ENCODE measurements at places on chromosomes 5 and 9.

DNA sequence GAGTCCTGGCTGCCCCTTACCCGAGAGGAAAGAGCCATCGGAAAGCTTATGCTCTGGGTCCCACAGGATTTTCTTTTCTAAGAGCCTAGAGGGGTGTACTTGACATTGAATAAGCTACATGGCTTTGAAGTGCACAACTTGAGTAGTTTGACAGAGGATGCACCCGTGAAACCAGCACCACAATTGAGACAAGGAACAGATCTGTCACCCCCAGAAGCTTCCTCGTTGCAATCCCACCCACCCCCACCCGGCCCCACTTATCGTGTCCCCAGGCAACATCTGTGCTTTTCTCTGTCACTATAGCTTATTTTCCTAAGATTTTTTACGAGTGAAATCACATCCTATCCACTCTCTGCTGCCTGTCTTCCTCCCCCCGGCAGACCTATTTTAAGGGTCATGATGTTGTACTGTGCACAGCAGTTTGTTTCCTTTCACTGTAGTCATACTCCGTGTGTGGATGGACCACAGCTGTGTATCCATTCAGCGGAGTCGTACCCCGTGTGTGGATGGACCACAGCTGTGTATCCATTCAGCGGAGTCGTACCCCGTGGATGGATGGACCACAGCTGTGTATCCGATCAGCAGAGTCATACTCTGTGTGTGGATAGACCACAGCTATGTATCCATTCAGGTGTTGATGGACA, 8.8 kb upstream of the FCN2 start:
- DNase-seq, result no peak

GRCh38 chr5:55030220-55030619, 6.2 kb downstream of the GZMK start:
- DNase-seq, result no peak

DNA sequence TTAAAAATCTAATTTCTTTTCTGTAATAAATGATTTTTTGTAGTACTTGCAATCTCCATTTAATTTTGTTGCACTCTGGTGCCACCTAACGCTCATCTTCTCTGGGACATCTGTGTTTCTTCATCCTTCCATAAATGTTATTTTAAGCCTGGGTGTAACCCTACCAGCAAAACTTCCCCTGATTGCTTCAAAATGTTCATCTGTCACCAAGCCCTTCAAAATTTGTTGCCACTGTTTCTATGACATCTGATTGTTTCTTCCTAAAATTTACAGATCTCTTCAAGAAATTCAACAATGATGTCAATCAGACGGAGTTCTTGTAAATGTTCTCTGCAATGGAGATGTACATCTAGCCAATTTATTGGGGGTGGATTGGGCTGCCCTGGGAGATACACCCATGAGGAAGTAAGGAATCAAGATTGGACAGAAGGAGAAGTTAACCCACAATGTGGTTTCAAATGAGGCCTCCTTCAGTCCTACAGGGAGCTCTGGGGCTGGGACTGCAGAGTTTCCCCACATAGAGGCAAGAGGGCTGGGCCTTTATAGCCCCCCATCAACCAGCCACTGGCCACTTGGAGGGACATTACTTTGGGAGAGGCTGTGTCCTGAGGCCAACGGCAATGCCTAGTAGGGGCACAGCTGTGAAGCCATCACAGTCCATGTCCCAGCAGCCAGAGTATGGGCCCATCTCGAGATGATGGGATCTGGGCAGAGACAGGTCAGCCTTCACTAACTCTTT, 23.3 kb downstream of the MCTP1 start:
- no peak for DNase-seq

DNA sequence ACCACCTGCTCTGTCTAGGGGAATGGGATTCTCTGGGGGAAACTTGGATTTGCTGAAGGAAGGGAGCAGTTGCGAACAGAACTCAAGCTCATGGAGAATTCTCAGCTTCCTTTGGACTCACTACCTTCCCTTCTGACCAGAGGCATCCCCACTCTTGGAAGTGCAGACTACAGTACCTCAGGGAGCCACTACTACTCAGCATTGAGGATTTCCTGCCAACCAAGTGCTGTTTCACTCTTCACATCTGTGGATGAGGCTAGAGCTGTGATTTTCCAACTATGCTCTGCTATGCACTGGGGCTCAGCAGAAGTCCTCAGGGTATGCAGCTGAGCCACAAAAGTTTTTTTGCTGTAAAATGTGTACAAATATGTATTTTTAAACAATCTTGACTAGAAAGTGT, 43.9 kb downstream of the MACROH2A1 start:
- DNase-seq, result no peak

GRCh38 chr9:121622387-121623203, 28.8 kb upstream of the DAB2IP start:
- no peak for DNase-seq

DNA sequence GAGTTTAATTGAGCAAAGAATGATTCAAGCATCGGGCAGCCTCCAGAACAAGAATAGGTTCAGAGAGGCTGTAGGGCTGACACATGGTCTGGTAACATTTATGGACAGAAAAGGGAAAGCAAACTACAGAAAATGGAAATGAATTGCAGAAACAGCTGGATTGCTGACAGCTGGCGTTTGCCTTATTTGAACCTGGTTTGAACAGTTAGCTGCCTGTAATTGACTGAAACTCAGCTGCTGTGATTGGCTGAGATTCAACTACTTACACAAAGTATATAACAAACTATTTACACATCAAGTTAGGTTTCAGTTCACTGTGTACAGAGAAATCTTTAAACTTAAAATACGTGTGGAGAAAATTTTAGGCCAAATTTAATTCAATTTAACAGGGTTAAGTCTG, 441.7 kb downstream of the PRELID2 start:
- no peak for DNase-seq

GRCh38 chr9:99573085-99573484, 248.6 kb upstream of the NR4A3 start:
- DNase-seq, result no peak

DNA sequence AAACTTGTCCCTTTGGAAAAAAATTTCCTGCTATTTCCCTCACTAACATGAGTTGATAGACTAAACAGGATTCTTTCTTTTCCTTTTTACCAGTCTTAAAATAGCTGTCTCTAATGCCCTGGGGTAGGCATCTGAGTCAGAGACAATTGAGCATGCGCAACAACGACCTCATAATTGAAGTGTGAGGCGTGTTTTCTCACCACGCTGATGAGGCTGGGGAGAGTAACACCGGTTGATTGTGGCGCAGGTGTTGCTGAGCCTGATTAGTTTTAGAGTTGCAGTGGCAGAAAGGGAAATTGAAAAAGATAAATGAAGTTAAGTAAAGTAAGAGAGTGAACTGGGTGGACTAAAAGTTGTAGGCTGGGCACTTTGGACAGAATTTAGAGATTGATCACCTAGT, 213.7 kb downstream of the TLR4 start:
- no peak for DNase-seq

DNA sequence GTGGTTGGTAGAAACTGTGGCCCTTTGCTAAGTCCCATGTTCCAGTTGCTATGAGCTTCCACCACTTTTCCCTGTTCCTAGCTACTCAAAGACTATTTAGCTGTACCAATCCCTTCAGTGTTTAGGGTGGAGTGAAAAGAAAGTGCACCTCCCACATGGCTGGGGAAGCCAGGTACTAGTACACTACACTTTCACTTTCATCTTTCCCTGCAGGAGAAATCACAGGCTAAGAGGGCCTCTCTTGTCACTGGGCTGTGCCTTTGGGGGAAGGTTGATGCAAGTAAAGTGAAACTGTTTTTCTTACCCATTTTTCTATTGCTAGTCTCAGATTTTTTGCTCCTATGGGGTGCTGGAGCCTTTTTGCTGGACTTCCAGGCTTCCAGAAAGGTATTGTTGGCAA, 33.5 kb upstream of the CKS2 start:
- DNase-seq, result no peak

DNA sequence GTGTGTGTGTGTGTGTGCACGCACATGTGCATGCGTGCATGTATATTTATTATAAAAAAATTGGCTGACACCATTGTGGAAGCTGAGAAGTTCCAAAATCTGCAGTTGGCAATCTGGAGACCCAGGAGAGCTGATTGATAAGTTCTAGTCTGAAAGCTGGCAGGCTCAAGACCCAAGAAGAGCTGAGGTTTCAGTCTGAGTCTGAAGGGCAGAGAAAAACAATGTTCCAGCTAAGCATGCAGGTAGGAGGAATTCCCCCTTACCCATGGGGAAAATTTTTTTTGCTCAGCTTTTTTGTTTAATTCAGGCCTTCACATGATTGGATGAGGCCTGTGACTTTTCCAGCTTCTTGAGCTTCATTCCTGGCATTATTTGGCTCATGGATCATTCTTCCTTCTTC, 31.2 kb upstream of the ACTBL2 start:
- no peak for DNase-seq

GRCh38 chr9:76004526-76004925, 114.1 kb downstream of the PCSK5 start:
- DNase-seq, result no peak

GRCh38 chr5:30030101-30030500, 1163.4 kb upstream of the CDH6 start:
- no peak for DNase-seq

GRCh38 chr9:86756576-86757381, 190.5 kb downstream of the GAS1 start:
- DNase-seq, result no peak

DNA sequence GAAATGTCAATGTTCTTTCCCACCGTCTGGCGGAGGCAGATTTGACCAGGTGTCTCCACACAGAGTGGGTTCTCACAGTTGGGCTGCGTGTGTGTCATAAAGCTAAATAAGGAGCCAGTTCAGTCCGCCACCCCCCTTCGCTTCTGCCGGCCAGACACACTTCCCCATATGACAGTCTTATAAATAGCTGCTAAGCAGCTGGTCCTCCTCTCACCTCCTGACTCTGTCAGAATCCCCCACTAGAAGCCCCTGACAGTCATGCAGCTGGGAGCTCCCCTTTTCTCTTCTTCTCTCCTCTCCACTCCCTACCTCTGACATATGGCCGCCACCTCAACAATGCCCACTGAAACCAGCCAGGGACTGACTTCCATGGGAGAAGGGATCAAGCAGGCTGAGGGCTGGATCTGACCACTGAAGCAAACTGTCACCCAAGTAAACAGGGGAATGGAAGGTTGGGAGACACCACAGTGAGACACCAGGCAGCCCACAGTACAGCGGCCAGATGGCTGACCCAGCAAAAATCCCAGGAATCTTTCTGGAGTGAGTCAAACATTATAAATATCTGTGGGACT, 141.9 kb upstream of the EFNA5 start:
- peak; percentile 30 for DNase-seq

DNA sequence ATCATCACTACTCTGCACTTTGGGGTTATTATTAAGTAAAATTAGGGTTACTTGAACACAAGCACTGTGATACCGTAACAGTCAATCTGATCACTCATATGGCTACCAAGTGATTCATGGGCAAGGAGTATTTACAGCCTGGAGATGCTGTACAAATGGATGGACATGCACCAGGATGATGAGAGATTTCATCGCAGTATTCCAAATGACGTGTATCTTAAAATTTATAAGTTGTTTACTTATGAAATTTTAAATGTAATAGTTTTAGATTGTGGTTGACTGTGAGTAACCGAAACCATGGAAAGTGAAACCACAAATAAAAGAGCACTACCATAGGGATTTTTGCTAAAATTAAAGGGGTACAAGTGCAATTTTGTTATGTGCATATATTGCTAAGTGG, 462.2 kb upstream of the PTGER4 start:
- no peak for DNase-seq

DNA sequence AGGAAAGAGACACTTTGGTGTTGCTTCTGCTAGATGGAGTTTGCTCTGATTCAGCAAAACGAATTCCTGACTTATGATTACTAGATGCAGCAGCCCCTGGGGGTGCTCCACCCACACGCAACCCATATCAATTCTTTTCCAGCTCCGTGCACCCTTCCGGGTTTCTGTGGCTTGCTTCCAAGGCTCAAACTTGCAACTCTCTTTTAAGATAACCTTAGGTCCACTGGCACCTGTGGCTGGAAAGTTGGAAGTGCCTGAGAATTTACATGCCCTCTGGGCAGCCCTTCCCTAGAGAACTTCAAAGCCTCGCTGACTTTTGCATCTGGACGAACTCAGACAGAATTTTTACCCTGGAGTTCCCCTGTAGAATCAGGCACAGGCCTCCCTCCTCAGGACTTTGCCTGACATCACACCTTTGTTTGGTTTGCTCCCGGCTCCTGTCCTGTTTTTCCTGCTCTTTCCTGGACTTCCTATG, 224.9 kb downstream of the SNX18 start:
- no peak for DNase-seq

DNA sequence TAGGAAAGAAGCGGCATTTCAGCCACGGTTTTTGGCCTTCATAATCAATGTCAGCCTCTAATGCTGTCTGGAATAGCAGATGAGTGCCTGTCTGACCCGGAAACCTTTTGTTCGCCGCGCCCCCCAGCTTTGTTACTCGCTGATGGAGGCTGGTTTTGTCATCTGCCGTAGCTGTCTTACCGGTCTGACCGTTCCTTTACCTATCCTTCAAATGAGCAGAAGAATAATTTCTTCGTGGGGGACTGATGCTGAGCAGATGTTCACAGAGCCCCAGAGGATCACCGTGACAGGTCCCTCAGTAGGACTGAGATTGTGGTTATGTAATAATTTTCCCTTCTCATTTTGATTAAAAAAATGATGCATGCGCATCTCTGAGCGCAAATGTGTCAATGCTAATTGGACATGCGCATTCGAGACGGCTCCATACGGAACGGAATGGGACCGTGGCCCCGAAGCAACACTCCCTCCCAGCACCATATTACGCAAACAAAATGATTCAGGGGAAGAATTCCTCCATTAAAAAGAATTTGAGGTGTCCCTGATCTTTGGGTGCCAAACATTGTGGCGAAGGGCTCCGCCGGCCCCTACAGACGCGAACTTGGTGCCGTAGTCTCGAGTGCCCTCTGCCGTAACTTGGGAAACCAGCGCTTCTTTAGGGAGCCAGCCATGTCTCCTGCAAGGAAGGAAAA, 27.6 kb downstream of the TLX3 start:
- DNase-seq, result peak; percentile 33

- peak; percentile 49 for DNase-seq
Observed at GRCh38 chr9:98998441-98999151, 54.9 kb downstream of the COL15A1 start.

- no peak for DNase-seq
Observed at GRCh38 chr9:87338088-87338989, 159.3 kb upstream of the DAPK1 start.

- no peak for DNase-seq
Observed at GRCh38 chr9:68763104-68763503, 58.1 kb downstream of the PIP5K1B start.
